ENCODE measurements at places on chromosomes 16 and 17.

- no peaks in the 10 kb centered on the region for H3K36me3 ChIP-seq
- no peak overlapping the region for H3K27ac ChIP-seq
- H3K4me3 ChIP-seq: no peak overlapping the region
- no peak for DNase-seq
These were observed 4.8 kb upstream of the SEZ6 start for GRCh38 chr17:29010586-29010985.

DNA sequence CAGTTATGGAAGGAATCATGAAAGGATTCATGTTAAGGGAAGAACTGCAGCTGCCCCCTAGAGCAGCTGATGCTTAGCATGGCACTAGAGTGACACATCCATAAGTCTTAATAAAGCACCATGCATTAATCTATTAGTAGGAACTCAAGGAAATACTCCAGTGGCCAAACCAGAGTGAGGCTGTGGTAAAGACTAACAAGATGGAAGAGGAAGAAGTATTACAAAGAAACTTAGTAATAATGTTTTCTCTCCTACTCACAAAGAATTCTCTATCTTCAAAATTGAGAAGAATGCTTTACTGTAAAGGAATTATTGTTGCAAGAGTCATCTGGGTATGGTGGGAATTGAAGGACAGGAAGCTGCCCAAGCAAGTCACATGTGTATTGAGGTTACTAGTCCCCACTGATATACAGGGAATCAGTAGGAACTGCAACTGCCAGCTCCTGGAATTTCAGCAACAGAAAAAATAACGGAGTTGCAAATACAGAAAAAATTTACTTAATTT lies 29.9 kb upstream of the TOM1L1 start:
- H3K4me3 ChIP-seq: no peak overlapping the region
- no peaks in the 10 kb centered on the region for H3K4me1 ChIP-seq
- no peak for DNase-seq

DNA sequence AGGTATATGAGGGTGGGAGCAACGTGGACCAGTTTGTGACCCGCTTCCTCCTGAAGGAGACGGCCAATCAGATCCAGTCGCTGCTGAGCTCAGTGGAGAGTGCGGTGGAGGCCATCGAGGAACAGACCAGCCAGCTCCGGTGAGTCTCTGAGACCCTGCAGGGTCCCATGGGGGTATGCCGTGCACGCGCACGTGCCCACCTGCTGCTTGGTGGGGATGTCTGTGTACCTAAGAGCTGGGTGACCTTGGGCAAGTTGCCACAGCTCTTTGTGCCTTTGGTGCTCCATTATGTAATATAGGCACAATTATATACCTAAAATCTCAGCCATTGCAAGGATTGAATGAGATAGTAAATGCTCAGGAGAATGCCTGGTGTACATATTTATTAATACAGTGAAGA lies 22.4 kb downstream of the NECAB2 start:
- H3K4me3 ChIP-seq: no peak overlapping the region
- DNase-seq: no peak
- no peaks in the 10 kb centered on the region for H3K27me3 ChIP-seq
- H3K36me3 ChIP-seq: no peaks in the 10 kb centered on the region
- H3K4me1 ChIP-seq: peaks cover 12% of the 10 kb centered on the region
- H3K27ac ChIP-seq: no peak overlapping the region

- peaks cover 79% of the 10 kb centered on the region for H3K36me3 ChIP-seq
- H3K4me1 ChIP-seq: peaks cover 23% of the 10 kb centered on the region
- H3K27ac ChIP-seq: no peak overlapping the region
These were observed 8.5 kb downstream of the UBN1 start for GRCh38 chr16:4855804-4856203.

DNA sequence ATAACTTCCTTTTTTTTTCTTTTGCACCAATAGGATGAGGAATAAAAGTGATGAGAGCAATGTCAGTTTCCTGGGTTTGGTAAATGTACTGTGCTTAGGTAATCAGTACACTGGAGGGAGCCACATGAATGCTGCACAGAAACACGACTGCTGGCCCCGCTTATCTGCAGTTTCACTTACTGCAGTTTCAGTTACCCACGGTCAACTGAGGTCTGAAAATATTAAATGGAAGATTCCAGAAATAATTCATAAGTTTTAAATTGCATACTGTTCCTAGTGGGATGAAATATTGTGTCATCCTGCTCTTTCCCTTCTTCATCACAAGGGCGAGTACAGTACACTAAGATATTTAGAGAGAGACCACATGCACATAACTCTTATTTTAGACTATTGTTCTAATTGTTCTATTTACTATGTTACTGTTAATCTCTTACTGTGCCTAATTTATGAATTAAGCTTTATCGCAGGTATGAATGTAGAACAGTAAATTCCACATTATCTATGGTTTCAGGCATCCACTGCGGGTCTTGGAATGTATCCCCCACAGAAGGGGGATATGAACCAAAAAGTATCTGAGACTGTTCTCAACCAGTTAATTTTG lies 6.4 kb upstream of the LGALS3BP start:
- H3K4me3 ChIP-seq: peak overlapping the region; percentile 46
- peak overlapping the region; percentile 30 for H3K27ac ChIP-seq
- H3K27me3 ChIP-seq: no peaks in the 10 kb centered on the region
- DNase-seq: no peak
- H3K4me1 ChIP-seq: peaks cover 16% of the 10 kb centered on the region

GRCh38 chr17:31758646-31759045 lies 100.4 kb downstream of the COPRS start:
- DNase-seq: no peak
- no peaks in the 10 kb centered on the region for H3K36me3 ChIP-seq
- no peaks in the 10 kb centered on the region for H3K27me3 ChIP-seq
- no peak overlapping the region for H3K27ac ChIP-seq
- no peak overlapping the region for H3K4me3 ChIP-seq

DNA sequence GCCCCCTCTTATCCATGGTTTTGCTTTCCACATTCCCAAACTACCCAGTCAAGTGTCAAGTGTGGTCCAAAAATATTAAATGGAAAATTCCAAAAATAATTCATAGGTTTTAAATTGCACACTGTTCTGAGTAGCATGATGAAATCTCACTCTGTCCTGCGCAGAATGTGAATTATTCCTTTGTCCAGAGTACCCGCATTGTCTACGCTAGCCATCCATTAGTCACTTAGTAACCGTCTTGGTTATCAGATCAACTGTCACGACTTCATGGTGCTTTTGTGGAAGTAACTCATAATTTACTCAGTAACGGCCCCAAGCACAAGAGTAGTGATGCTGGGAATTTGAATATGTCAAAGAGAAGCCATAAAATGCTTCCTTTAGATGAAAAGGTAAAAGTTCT lies 94.9 kb downstream of the SLC39A11 start:
- no peak overlapping the region for H3K27ac ChIP-seq
- no peaks in the 10 kb centered on the region for H3K4me1 ChIP-seq
- DNase-seq: no peak
- no peaks in the 10 kb centered on the region for H3K36me3 ChIP-seq
- H3K4me3 ChIP-seq: no peak overlapping the region

GRCh38 chr16:30474074-30474452 lies 1.5 kb downstream of the ITGAL start:
- H3K27me3 ChIP-seq: peaks cover 47% of the 10 kb centered on the region
- no peak for DNase-seq
- H3K36me3 ChIP-seq: no peaks in the 10 kb centered on the region
- H3K4me3 ChIP-seq: no peak overlapping the region
- H3K27ac ChIP-seq: no peak overlapping the region

DNA sequence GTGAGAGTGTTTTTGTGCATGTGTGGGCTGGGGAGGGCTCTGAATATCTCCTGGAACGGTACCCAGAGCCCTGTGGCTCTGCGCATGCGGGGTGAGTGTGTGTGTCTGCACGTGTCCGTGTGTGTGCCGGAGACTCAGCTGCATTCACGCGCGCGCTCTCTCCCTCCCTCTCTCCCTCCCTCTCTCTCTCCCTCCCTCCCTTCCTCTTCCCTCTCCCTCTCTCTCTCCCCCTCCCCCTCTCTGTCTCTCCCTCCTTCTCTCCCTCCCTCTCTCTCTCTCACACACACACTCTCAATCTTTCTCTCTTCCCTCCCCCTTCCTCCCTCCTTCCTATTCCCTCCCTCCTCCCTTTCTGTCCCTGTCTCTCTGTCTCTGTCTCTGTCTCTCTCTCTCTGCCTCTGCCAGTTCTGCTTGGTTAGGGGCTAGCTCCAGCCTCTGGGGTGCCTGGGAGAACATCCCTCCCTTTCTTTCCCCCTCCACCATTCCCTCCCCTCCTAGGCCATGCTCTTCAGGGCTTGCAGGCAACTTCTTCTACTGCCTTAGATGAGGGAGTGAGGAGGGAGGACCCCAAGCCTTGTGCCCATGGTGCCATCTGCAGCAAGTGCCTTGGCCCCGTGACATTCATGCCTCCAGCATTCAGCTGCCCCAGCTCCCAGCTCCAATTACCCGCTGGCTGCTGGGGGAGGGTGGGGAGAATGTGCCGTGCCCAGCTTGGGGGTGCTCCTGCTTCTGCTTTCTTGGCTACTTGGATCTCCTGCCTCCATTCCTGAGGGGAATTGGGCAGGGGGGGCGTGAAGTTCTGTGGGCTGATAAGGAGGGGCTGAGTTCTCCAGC lies 6.4 kb downstream of the THRA start:
- peak overlapping the region; percentile 99 for H3K27ac ChIP-seq
- H3K4me3 ChIP-seq: peak overlapping the region; percentile 50
- peaks cover under 1% of the 10 kb centered on the region for H3K36me3 ChIP-seq

GRCh38 chr17:50661795-50662391 lies 27.2 kb downstream of the ABCC3 start:
- no peaks in the 10 kb centered on the region for H3K36me3 ChIP-seq
- DNase-seq: no peak
- H3K27me3 ChIP-seq: no peaks in the 10 kb centered on the region
- H3K27ac ChIP-seq: peak overlapping the region; percentile 36

- peaks cover 4% of the 10 kb centered on the region for H3K27me3 ChIP-seq
- DNase-seq: no peak
- peaks cover 46% of the 10 kb centered on the region for H3K4me1 ChIP-seq
- peak overlapping the region; percentile 34 for H3K4me3 ChIP-seq
- no peaks in the 10 kb centered on the region for H3K36me3 ChIP-seq
These were observed 3.3 kb downstream of the GAS2L2 start for GRCh38 chr17:35749560-35750412.

DNA sequence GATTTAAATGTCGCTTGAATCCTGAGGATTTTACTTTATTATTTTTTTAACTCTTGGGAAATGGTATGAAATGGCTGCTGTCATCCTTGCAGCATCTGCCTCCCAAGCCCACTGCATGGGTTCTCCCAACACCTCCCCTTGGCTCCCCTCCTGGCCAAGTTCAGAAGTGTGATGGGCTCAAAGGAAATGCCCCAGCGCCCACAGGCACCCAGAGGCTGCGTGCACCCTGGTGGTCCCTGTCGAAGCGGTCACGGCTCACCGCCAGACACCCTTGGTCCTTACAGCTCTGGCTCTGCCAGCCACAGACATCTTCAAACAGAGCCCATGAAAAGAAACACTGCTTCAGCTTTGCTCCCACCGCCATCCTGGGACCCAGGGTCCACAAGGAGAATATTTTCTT lies 334.7 kb downstream of the SOX9 start:
- H3K4me3 ChIP-seq: no peak overlapping the region
- H3K4me1 ChIP-seq: no peaks in the 10 kb centered on the region
- H3K27ac ChIP-seq: no peak overlapping the region
- DNase-seq: no peak
- no peaks in the 10 kb centered on the region for H3K36me3 ChIP-seq
- H3K27me3 ChIP-seq: no peaks in the 10 kb centered on the region

- H3K4me1 ChIP-seq: peaks cover 91% of the 10 kb centered on the region
- no peak overlapping the region for H3K4me3 ChIP-seq
- no peaks in the 10 kb centered on the region for H3K27me3 ChIP-seq
- H3K36me3 ChIP-seq: no peaks in the 10 kb centered on the region
- DNase-seq: no peak
- peak overlapping the region; percentile 87 for H3K27ac ChIP-seq
These were observed 91.8 kb downstream of the YPEL2 start for GRCh38 chr17:59423137-59423724.

DNA sequence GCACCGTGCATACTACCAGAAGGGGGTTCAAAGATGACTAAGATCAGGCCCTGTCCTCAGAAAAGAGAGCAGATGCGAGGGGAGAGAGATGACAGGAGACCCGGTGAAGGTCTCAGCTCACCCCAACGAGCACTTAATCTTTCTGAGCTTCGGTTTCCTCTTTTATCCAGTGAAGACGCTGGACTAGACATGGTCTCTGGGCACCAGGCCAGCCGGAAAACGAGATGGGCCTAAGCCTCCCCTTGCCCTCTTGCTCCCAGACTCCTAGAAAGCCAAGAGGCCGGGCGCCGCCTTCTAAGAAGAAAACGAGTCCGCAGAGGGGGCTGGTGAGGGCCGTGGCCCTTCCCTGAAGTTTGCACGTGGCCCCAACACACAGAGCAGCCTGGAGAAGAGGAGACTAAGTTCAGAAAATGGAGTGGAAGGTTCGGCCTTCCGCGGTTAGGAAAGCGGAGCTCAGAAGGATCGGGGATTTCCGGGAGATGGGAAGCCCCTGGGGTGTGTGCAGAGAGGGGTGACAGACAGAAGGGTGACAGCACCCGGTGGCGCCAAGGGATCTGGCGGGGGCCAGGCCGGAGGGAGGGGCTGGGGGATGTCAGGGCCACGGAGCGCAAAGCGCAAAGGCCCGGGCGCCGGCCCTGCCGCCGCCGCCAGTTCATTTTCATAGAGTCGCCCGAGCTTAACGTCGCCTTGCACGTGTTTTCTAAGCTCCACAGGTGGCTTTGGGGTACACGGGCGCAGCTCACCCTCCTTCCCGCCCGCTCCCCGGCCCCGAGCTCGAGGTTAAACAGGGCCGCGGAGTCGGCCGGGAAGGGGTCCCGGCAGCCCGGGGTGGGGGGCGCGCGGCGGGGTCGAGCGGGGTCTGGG lies 42.1 kb upstream of the BHLHA9 start:
- H3K4me1 ChIP-seq: peaks cover 9% of the 10 kb centered on the region
- H3K36me3 ChIP-seq: no peaks in the 10 kb centered on the region
- peak overlapping the region; percentile 71 for H3K27ac ChIP-seq
- no peak for DNase-seq

GRCh38 chr17:64679710-64680216 lies 17.7 kb upstream of the SMURF2 start:
- H3K4me1 ChIP-seq: no peaks in the 10 kb centered on the region
- H3K27me3 ChIP-seq: no peaks in the 10 kb centered on the region
- H3K36me3 ChIP-seq: no peaks in the 10 kb centered on the region

Measured in esophagus muscularis mucosa (tissue), 4 donors.